ENCODE measurements at places on chromosomes 1 and 21.

DNA sequence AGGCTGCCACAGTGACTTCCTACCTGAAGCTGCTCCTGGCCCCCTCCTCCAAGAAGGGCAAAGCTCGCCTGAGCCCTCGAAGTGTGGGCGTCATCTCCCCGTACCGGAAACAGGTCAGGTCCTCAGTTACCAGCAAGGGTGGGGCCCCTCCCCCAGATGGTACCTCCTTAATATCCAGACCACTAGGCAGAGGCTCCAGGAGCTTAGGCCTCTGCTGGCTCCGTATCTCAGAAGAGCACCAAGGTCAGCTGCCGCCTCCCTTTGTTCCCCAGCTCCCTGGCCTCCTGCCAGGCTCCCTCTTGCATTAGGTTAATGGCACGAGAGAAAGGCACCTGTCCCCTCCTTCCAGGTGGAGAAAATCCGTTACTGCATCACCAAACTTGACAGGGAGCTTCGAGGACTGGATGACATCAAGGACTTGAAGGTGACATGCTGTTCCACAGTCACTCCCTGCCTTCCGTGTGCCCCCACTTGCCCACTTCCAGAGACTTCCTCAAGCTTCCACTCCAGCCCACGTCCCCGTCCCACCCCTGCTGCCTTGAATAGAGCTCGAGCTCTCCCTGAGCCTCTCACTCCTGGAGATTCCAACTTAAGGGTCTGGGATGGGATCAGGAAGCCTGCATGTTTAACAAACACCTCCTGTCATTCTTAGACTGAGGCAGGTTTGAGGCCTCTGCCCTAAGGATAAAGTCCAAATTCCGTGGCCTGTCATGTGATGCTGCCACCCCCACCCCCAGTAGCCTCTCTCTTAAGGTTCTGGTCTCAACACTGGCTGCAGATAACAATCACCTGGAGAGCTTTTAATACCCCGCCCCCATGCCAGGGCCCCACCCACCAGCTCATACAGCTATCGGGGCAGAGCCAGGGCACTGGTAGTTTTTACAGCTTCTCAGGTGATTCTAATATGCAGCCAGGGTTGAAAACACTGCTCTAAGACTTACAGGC lies 8.3 kb downstream of the RHOC start:
- DNase-seq, result peak; percentile 97

DNA sequence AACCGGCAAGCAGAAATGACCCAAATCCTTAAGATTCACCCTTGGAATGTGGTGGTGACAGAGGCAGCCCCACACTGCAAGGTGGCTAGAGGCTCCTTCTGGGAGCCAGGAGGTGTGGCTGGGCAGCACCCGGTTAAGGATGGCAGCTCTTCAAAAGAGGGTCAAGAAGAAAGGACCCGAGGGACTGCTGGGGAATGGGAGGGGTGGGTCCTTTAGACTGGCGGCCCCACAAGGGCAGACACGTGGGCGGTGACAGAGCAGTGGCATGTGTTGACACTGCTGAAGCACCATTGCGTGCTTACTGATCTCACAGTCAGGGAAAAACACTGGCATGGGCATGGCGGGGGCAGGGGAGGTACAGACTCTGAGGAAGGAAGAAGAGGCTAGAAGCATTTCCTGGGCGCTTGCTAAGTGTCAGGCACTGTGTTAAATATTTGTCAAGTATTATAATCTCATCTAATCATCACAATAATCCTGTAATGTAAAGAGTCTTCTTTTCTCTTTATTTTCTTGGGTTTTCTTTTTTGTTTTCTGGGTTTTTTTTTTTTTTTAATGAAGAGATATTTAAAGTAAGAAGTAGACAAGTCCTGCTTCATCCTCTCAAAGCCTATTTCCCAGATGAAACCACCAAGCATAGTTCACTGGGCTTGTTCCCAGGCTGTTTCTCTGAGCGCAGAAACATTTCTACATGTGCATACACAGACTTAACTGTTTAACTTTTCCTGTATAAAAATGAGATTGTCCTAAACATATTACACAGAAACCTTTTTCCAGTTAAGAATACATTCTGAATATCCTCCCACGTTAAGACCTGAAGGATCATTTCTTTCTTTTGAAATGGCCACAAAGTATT lies 165.8 kb upstream of the EDN2 start:
- DNase-seq, result no peak

DNA sequence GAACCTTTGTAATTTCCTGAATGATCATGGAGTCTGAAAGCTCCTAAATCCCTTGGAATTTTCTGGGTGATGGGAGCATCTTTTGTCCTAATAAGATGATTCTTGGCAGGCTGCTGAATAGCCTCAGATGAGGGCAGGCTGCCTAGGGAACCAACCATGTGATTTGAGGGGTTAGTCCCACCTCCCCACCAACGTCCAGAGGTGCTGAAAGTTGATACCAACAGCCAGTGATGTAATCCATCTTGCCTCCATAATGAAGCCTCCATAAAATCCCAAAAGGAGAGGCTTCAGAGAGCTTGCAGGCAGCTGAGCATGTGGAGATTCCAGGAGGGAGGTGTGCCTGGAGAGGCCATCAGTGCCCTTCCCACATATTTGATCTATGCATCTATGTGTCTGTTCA lies 43.7 kb downstream of the GTF2B start:
- DNase-seq, result no peak

- DNase-seq, result no peak
These were observed 147.5 kb downstream of the ZC3H11B start for GRCh38 chr1:219465212-219466093.

DNA sequence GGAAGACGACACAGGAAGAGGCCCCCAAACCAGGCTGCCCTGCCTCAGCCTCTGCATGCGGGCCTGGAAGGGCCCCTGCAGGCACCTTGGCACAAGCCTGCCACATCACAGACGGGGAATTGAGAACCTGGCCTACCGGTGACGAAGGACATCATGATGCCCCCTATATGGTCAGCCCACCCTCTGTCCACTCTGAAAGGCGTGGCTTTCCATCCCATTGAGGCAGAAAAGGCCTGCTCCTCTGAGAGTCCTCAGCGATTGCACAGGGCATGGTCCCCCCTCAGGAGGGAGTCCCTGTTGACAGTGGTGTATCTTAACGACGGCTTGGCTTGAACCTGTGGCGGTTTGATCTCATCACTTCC lies 11.4 kb downstream of the KRTAP10-1 start:
- no peak for DNase-seq

- no peak for DNase-seq
These were observed 27.8 kb downstream of the NTPCR start for GRCh38 chr1:232978091-232978634.

- DNase-seq, result no peak
These were observed 413.0 kb downstream of the DPYD start for GRCh38 chr1:97507863-97508262.

- no peak for DNase-seq
These were observed 10.6 kb downstream of the CELSR2 start for GRCh38 chr1:109259674-109260557.

- DNase-seq, result no peak
These were observed 150.3 kb downstream of the IFI44 start for GRCh38 chr1:78799926-78800325.

DNA sequence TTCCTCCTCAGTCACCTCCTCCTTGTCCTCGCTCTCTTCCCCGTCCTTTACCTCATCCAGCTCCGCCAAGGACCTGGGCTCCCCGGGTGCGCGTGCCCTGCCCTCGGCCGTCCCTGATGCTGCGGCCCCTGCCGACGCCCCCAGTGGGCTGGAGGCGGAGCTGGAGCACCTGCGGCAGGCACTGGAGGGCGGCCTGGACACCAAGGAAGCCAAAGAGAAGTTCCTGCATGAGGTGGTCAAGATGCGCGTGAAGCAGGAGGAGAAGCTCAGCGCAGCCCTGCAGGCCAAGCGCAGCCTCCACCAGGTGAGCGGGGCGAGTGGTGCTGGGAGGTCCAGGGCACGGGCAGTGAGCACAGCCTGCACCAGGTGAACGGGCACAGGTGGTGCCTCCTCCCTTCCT lies 76.2 kb downstream of the SKI start:
- no peak for DNase-seq

GRCh38 chr1:27395441-27396195 lies 3.2 kb downstream of the GPR3 start:
- peak; percentile 63 for DNase-seq

- no peak for DNase-seq
These were observed 13.4 kb downstream of the COP1 start for GRCh38 chr1:176193663-176194062.

DNA sequence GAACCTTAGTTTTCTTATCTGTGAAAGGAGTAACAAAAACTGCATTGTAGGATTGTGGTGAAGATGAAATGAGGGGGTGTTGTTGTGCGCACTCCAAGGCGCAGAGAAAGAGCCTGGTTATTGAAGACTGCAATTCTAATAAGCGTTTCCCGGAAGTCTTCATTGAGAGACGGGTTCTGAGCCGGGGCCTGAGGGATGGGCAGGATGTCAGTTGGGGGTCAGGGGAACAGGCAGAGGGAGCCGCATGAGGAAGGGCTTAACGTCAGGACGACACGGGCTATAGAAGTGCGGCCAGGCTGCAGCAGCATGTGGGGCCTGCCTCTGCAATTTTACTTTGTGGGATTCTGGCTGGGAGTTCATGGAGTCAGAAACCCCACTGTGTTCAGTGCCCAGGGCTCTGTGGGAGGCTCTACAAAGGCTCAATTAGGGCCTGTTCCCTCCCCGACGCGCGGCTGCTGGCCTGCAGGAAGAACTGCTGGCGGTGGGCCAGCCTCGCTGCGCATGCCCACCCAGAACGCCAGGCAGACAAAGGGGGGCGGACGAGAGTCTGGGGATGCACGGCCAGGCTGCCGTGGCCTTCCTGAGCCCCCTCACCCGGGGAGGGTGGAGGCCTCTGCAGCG lies 20.7 kb downstream of the TRIM62 start:
- peak; percentile 85 for DNase-seq

DNA sequence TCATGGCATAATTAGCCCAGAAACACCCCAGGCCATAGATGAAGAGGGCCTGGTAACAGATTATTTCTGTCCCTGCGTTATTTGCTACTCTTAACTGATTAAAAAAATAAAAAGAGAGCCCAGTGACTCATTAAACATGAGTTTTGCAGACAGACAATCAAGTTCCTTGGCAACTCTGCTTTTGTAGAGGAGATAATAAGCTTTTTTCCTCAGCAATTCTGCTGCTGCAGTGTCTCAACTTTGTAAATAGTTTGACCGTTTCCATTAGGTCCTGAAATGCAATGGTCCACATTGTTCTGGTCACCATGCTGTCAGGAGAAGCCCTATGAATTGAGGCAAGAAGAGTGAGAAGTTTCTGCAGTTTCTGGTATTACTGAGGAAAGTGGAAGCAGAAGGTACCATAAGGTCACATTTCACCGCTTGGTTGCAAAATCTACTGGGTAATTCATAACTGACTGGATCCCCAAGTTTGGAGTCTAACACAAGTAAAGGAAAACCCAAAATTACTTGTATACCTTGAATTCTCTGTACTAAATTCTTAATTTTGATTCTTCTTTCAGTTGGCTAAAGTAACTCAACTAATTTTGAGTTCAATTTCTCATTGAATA lies 139.5 kb downstream of the ZZZ3 start:
- DNase-seq, result no peak

DNA sequence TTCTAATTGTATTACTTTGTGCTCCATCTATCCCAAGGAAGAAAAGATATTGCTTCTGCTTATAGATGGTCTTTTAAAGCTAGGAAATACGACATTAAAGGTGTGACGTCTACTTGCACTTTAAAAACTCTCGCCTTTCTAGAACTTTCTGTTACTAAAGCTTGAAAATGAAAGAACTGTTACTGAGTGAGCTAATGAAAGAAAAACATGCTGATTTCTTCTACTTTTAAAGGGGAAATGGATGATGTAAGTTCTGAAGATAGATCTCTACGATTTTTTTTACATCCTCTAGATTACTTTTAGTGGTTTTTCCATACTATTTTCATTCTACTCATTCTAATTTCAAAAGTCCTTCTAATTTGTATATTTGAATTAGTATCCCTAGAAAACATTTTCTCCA lies 387.5 kb downstream of the USP25 start:
- DNase-seq, result no peak

DNA sequence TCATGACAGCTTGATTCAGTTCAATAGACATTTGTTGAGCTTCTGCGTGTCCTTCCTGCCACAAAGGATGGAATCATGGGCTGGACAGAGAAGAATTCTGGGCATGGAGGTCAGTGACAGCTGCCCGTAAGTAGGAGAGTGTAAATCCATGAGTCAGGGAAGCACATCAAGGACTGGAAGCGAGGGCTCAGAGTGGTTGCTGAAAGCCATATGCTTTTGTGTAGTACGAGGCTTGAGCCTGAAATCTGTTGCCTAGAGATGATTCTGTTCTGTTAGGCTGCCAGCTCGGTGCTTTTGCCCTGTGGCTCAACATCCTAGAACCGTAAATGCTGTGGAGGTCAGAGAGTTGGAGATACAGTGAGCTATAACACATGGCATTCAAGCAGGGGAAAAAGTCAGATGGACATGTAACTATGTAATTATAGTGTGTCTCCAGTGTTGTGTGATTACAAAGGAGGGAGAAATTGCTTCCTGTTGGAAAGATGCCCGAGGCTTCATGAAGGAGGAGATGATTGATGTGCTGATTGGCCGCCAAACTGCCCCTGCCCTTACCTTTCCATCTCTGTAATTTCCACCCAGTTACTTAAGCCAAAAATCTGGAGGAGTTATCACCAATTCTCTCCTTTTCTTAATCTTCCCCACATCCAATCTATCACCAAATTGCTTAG lies 92.8 kb upstream of the CACNA1E start:
- peak; percentile 95 for DNase-seq

GRCh38 chr1:66585002-66585401 lies 51.0 kb downstream of the SGIP1 start:
- DNase-seq, result no peak

DNA sequence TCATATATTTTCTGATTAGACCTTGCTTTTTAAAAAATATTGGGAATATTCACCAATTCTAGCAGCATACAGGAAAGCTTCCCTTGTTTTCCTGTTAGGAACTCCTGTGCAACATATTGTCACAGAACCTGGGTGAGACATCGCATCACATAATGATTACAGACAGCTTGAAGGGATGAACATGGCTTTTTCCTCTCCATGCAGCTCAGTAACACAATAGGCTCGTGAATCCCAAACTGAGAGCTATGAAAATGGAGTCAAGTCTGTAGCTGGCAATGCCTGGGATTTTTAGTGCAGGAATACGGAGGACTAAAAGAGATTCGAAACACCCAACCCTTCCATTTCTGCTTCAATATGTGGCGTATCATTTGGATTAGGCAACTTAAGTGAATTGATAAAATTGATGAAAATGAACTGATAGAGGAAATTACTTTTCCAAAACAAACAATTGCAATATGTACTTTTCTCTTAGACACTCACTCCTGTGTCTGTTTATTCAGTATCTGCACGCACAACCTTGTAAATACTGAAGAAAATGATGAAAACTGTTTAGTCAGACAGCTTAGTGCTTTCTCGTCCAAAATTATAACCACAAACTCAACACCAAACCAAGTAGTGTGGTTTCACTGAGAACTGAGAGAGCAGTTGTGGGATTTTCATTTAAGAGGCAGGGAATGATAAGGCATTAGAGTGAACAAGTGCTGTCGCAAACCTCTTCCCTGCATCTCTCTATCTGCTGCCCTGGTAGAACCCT lies 250.4 kb downstream of the PTBP2 start:
- no peak for DNase-seq

Measured in NCI-H1105 (cell line).